Testis (tissue), 5 donors: ENCODE measurements at places on chromosomes 5 and 9. TPM values are rescaled to one million over a fixed set of nuclear protein-coding genes. Genes with fewer than 3 reads are reported as not detected.

Gene TRIM36
- polyA plus RNA-seq, result 384 TPM

Gene FOXI1
- 0.26 TPM for polyA plus RNA-seq

Gene RNF183
- 7.5 TPM for polyA plus RNA-seq

Gene CATSPER3
- polyA plus RNA-seq, result 56.6 TPM

Gene PLAC8L1
- polyA plus RNA-seq, result 27.7 TPM

Gene SHISAL2B
- polyA plus RNA-seq, result not detected

Gene NSUN2
- polyA plus RNA-seq, result 51.6 TPM

Gene MTREX
- 33.7 TPM for polyA plus RNA-seq

Gene NR2F1-AS1
- polyA plus RNA-seq, result 24.8 TPM

Gene FYB1
- 6.0 TPM for polyA plus RNA-seq

Gene STPG3
- 58.9 TPM for polyA plus RNA-seq

Gene PIP5K1B
- 70.5 TPM for polyA plus RNA-seq

Gene SPINK13
- 3.0 TPM for polyA plus RNA-seq

Gene SPATA31A3
- polyA plus RNA-seq, result 5.9 TPM

Gene PAPPA
- polyA plus RNA-seq, result 4.1 TPM

Gene PDCD1LG2
- polyA plus RNA-seq, result 2.4 TPM

Gene IL31RA
- polyA plus RNA-seq, result 3.9 TPM

Gene FRMD3
- 12.5 TPM for polyA plus RNA-seq

Gene FREM1
- 14.6 TPM for polyA plus RNA-seq

Gene DUSP1
- 86.2 TPM for polyA plus RNA-seq

Gene CNTNAP3
- polyA plus RNA-seq, result 4.0 TPM

Gene FBXL7
- 9.8 TPM for polyA plus RNA-seq

Gene PHF24
- polyA plus RNA-seq, result 44.8 TPM

Gene WDR36
- polyA plus RNA-seq, result 11.6 TPM

Gene QRFP
- polyA plus RNA-seq, result not detected

Gene NUTM2G
- 2.7 TPM for polyA plus RNA-seq

Gene LMX1B
- 2.8 TPM for polyA plus RNA-seq

Gene PCDHA1
- polyA plus RNA-seq, result 1.8 TPM

Gene SHC3
- 0.82 TPM for polyA plus RNA-seq

Gene S100Z
- not detected for polyA plus RNA-seq

Gene PCDHB8
- polyA plus RNA-seq, result 2.1 TPM

Gene INSL6
- polyA plus RNA-seq, result 18.7 TPM

Gene WNK2
- 29.0 TPM for polyA plus RNA-seq

Gene CLPTM1L
- 148 TPM for polyA plus RNA-seq

Gene ZNF618
- polyA plus RNA-seq, result 6.8 TPM

Gene SWI5
- polyA plus RNA-seq, result 164 TPM

Gene AQP3
- polyA plus RNA-seq, result 6.3 TPM

Gene SH3GL2
- 10.7 TPM for polyA plus RNA-seq

Gene KCNMB1
- 4.6 TPM for polyA plus RNA-seq
